ENCODE measurements at places on chromosomes 6 and 20.

DNA sequence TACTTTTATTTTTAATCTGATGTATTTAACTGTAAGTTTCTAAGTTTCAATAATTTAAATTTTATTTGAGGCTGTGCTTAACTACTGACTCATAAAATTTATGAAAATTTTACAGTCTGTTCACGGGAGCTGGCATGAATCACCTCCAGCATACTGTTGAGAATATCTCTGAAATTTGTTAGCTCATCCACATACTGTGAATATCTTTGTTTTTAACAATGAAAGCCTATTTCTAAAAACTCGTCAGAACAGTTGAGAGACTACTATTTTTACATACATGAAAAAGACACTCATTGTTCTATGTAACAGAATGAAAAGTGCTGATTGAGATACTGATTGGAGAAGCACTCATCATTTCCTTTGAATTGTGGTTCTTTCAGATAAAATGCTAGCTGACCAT, 749.3 kb downstream of the TENT5A start:
- DNase-seq, result peak; percentile 36

- peak; percentile 70 for DNase-seq
Observed at GRCh38 chr20:63457737-63458136, 14.7 kb downstream of the KCNQ2 start.

DNA sequence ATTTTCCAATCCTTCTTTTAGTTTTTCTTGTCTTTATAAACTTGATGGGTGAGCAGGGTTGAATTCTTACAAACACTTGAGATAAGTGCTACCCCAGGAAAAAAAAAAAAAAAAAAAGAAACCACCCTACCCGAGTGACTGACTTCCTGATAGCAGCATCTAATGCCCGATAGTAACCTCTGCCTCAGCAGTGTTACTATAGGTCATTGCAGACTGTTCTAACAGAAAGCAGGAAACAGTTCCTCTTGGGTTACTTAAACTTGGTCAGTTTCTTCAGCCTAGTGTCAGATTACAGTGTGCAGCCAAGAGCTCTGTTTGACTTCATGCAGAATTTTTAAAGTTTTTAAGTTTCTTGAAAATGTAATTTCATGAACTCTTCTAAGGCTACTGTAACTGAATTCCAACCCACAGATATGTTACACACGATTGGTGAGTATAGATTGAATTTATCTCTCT, 2.1 kb downstream of the MYLIP start:
- DNase-seq, result peak; percentile 94

GRCh38 chr6:165268987-165269386, 40.4 kb downstream of the C6orf118 start:
- no peak for DNase-seq

- no peak for DNase-seq
Observed at GRCh38 chr6:128179876-128180438, 279.1 kb upstream of the THEMIS start.

Data from SK-MEL-5 (cell line).